ENCODE measurements at places on chromosomes 11 and 22. TPM values are rescaled to one million over a fixed set of nuclear protein-coding genes. Genes with fewer than 3 reads are reported as not detected.
A peak's percentile ranks its signal among the peaks of the same experiment; 100 is the strongest.

Gene CRYBA4
- total RNA-seq: not detected

Gene PANX2
- 0.90 TPM for total RNA-seq

- DNase-seq: peak; percentile 3
Measured at GRCh38 chr11:89175796-89176195, 1.9 kb upstream of the TYR start.

DNA sequence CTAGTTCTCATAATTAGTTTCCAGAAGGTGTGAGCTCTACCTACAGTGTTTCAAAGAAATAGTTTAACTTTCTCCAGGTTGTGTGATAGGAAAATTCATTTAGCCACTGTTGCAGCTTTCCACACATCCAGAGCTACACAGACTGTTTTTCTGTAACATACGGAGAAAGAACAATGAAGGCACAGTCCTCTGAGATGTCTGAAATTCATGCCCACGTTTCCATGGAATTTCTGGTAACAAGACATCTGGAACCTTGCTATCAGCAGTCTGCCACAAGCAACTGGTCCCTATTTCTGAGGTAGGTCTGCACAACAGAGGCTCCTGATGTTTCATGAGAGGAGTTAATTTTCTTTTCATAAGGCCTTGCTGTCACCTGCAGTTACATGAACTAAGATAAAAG is 273.3 kb upstream of the C11orf87 start:
- no peak for DNase-seq

DNA sequence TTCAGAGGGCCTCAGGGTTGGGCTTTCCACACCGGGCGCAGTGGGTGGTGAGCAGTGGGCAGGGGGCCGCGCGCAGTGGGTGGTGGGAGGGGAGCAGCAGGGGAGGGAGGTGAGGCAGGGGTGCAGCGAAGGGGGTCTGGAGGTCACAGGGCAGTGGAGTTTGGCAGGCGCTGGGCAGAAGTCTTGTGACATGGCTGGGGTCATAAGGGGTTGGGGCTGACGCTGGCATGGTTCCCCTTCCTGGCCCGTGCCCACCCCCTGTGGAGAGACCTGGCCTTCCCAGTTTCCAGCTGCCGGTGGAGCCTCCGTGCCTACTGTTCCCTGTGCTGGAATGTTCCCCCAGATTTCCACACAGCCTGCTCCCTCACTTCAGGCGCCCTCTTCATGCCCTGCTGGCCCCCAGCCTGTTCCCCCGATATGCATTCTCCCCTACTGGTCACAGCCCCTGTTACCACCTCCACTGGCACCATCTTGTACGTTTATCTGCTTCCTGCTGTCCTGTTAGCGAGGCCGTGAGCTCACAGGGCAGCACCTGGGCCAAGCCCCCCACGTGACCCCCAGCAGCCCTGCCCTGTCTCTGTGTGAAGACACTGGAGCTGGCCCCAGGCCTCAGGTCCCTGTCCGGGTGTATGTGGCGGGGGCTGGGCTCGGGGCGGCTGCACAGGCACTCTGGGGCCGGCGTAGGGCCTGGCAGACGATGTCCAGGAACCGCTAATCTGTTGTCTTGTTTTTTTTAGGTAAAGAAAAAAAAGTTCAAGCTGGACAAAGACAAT is 111.6 kb downstream of the KCNQ1OT1 start:
- no peak for DNase-seq

- no peak for DNase-seq
Measured at GRCh38 chr11:3903207-3903896, 47.9 kb downstream of the STIM1 start.

GRCh38 chr11:113632981-113633380 is 73.1 kb downstream of the TMPRSS5 start:
- DNase-seq: peak; percentile 76

DNA sequence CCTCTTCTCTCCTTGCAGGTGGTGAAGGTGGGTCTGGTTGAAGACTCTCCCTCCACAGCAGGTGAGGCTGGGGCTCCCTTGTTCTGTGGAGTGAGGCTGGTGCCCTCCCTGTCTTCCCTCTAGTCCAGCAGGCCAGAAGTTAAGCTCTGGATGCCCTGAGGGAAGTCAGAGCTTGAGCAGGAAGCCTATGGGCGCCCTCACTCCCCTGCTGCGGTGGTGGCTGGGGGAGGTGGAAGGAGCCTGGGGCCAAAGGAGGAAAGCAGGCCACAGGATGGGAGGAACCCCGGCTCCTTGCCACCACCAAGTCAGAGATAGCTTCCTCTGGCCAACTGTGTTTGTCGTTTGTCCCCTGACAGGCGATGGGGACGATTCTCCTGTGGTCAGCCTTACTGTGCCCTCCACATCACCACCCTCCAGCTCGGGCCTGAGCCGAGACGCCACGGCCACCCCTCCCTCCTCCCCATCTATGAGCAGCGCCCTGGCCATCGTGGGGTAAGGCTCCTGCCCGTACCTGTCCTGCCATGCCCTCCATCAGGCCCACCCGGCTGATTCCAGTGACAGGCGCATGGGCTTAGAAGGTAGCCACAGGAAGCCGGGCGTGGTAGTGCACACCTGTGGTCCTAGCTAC is 29.5 kb upstream of the RAB1B start:
- no peak for DNase-seq
